HTR-8/SVneo (cell line): ENCODE measurements at places on chromosomes 1 and 21.
A peak's percentile ranks its signal among the peaks of the same experiment; 100 is the strongest.

DNA sequence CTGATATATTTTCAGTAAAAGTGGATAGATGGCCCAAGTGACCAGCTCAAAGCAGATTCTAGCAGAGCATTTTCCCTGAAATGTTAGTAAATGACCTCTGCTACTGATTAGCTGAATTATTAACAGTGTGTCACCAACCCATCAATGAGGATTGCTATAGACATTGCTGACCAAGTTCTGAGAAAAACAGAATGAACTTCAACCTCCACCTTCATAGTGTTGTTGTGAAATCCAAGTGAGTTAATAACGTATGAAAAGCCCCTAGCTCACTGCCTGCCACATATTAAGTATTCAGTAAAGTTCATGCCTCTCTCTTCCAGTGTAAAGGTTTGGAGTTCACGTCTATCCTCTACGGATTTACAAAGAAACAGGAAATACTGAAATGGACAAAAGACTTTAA lies 15.8 kb downstream of the PLPP3 start:
- DNase-seq: no peak

GRCh38 chr1:8790987-8791386 lies 26.5 kb downstream of the RERE start:
- DNase-seq: no peak

DNA sequence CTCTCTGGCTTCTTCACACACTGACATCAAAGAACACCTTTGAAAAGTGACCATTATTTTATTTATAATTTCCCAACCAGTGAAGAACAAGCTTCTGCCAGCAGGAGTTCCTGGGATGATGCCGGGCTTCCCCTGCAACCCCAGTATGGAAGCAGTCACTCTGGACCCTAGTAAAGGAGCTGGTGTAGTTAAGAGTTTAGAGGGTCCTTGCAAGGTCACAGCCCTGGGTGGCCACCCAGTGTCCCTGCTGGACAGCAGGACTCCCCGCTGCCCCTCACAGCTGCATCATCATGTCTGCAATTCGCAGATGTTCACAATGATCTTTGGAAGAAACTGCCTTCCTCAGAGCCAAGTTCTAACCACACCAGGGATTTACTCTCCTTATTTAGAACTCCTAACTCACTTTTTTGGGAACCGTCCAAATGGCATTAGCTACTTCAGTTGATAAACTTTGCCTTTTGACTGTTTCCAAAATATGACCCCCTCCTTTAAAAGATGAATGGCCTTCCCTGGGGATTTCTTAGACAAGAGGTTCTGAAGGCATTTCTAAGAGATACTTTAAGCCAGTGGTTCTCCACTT lies 90.6 kb downstream of the HIVEP3 start:
- DNase-seq: no peak

- no peak for DNase-seq
These were observed 66.8 kb downstream of the SASS6 start for GRCh38 chr1:100065969-100066227.

DNA sequence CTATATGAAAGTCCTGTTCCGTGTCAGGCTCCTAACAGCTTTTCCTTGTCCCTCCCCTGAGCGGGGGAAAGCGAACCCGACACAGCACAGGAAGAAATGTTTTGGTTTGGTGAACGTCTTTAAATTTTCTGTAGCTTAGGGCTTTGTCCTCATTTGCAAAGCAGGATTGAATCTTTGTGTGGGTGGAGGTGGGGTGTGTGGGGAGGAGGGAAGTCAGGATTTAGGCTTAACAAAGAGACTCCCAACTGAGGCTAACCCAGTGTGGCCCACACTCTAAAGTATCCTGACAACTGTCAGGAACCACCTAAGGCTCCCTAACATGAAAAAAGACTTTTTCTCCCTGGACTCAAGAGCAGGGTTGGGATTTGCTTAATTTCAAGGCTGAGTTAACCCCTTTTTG lies 376.2 kb upstream of the C1orf174 start:
- no peak for DNase-seq

DNA sequence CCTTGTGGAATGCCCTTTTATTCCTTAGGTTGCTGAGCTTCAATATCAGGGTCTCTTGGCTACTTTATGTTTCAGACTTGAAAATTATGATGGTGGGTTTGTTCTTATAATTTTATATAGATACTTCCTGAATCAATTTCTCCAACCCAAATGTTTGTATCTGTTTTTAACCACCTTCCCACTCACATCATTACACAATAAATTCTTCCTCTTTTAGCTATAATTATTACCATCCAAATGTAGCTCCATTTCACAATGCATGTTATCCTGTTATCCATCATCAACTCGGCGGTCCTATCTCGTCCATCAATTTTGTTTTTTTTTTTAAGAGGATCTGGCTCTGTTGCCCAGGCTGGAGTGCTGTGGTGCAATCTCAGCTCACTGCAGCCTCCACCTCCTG lies 357.6 kb upstream of the ZP4 start:
- no peak for DNase-seq

DNA sequence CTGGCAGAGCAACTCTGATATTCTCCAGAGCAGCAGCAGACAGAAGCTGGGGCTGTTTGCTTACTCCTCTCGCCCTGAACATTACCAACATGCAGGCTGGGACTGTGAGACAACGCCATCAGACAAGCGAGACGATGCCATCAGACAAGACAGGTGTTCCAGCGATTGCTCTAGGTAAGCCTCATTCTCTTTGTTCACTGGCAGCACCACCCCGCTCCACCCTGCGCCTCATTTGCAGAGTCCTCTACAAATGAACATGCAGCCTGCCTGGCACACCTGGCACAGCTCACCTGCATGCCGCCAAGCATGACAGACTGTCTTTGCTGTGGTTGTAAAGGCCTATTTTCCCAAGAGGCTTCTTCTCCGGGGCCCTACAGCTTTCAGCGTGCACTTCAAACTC lies 346.2 kb downstream of the SMYD3 start:
- DNase-seq: no peak

GRCh38 chr1:105700723-105701122 lies 1355.8 kb upstream of the PRMT6 start:
- DNase-seq: no peak

GRCh38 chr1:245776694-245777332 lies 622.0 kb downstream of the KIF26B start:
- DNase-seq: no peak

DNA sequence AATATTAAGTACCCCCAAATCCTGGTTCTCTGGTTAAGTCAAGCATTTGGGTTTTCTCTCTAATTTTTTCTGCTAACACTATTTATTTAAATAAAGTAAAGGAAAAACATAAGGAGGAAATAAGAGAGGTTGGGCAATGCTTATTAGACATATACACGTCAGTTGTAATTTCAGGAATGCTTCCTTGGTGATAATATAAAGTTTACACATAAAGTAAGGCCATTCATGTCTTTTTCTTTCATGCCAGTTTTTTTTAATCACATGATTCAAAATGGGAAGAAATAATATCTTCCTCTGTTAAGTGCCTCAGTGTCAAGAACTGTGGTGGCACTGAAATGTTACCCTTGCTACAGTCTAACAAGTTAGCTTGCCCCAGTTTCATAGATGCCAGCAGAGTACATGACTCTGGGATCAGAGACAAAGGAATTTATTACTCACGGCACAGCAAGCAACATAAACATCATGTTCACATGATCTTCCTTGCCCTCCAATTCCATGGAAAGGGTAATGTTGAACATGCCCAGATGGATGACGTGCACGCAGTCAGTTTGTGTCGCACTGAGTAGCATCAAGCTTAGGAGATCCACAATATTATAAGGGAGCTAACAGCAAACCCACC lies 184.9 kb downstream of the PLA2G4A start:
- DNase-seq: no peak

- DNase-seq: no peak
These were observed 5.9 kb upstream of the INPP5B start for GRCh38 chr1:37952738-37953137.

DNA sequence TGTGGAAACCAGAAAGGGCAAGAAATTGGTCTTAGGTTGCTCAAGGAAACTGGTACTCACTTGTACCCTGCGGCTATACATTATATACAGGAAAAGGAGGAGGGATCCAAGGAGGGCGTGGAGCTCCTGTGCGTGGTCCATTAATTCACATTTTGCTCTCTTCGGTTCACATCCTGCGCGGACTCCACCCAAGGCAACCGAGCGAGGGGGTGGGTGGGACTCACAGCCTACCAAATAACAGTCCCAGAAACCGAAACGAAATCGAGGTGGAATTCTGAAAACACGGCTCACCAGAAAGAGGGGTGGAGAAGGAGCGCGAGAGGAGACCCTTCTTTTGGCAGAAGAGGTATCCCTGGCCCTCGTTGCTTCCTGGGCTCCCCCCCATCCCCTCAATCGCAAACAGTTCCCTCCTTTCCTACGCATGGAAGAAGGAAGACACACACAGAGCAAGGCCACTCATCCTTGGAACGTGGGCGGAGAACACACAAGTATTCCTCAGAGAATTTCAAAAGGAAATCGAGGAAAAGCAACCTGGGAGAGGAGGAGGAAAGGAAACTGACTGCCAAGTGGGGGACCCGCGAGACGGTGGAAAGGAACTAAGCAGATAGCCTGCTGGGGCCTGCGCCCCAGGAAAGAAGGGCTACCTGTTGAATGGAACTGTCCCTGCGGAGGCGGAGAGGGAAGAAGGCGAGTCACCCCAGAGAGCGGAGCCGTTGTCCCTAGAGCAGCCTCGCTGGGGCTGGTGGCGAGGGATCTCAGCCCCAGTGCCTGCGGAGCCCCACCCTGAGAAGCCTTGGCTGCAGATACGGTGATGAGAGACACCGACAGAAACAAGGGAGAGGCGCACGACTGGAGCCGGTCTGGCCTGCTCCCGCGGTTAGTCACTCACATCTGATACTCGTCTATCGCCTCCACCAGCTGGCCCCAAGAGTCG lies 705 bp downstream of the AIDA start:
- DNase-seq: peak; percentile 55

- no peak for DNase-seq
These were observed 6.9 kb downstream of the SLC26A9 start for GRCh38 chr1:205936311-205936710.

DNA sequence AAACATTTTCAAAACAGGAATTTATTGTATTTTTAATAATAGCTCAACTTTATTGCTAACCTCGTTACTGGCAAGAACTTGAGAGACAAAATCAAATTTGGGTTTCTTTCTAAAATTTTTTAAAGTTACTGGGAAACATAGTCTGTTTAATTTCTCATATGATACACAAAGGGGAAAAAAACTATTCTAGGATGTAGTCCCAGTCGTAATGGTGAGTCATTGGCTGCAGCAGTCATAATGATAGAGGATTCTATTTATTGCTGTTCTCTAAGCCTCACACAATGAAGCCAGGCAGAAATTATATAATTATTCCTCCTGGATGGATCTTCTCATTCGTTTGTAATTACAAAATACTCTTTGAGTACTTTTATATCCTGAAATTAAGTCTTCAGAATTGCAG lies 326.5 kb upstream of the SGIP1 start:
- DNase-seq: no peak

DNA sequence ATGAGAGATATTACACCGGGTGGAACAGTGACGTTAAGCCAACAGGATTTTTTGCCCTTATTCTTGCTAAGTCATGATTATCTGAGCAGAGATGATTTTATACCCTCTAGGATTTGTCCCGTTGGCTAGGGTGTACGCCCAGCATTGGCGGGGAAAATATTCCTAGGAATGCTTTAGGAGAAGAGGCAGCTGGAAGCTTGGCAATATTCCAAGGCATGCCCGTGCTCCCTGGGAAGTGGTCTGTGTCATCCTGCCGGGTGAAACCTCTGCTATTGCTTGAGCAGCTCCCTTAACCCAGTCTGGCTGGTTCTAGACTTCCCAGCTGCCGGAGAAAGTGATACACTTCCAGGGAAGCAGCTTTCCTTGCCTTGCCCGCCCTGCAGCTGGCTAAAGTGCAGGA lies 16.2 kb downstream of the CHRNB2 start:
- DNase-seq: no peak

DNA sequence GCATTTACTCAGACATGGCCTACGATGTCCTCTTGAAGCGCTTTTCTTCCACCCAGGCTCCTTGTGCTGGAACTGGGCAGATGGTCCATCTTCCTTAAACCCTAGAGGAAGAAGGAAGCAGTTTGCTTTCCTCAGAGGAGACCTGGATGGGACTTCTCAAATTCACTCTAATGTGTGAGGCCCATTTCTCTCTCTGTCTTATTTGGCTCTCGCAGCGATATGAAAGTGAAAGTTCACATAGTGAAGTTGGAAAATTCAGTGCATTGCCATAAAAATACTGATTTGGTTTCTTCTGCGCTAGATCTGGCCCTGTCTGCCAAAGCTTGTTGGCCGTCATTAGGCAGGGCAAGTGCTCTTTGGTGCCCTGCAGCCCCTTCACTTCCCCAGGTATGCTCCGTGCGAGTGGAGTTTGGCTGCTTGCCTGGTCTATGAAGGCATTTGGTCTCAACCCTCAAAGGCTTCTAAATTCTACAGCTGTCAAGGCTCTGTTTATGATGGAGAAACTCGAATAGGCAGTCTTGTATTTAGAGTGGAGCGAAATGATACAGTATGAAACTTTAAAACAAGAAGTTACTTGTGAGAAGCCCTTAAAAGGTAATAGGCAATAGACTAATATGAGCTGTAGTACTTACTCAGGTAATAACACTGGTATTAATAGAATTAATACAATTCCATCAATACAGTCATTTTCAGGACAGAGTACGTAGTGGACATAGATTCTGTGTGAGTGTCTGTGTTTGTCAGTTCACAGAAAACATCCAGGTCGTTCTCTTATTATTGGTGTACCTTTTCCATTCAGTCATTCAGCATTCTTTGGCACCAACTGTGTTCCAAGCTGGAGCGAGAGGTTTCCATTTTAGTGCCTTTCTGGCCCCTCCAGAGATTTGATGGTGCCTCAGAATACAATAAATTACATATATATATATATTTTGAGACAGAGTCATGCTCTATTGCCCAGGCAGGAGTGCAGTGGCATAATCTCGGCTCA lies 20.5 kb downstream of the SZRD1 start:
- DNase-seq: no peak
